ENCODE measurements at places on chromosomes 2 and 18.

- DNase-seq, result no peak
Observed at GRCh38 chr2:136534811-136535210, 230.5 kb upstream of the THSD7B start.

GRCh38 chr2:24024996-24025663 is 15.2 kb downstream of the MFSD2B start:
- DNase-seq, result no peak

DNA sequence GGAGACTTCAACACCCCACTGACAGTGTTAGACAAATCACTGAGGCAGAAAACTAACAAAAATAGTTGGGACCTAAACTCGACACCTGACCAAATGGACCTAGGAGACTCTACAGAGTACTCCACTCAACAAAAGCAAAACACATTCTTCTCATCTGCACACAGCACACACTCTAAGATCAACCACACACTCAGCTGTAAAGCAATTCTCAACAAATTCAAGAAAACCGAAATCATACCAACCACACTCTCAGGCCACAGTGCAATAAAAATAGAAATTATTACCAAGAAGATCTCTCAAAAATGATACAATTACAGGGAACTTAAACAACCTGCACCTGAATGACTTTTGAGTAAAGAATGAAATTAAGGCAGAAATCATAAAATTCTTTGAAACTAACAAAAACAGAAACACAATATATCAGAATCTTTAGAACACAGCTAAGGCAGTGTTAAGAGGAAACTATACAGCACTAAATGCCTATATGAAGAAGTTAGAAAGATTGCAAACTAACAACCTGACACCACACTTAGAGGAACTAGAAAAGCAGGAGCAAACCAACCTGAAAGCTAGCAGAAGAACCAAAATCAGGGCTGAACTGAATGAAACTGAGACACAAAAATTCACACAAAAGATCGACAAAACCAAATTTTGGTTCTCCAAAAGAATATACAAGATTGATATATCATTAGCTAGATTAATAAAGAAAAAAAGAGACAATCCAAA is 46.3 kb downstream of the RTTN start:
- no peak for DNase-seq

DNA sequence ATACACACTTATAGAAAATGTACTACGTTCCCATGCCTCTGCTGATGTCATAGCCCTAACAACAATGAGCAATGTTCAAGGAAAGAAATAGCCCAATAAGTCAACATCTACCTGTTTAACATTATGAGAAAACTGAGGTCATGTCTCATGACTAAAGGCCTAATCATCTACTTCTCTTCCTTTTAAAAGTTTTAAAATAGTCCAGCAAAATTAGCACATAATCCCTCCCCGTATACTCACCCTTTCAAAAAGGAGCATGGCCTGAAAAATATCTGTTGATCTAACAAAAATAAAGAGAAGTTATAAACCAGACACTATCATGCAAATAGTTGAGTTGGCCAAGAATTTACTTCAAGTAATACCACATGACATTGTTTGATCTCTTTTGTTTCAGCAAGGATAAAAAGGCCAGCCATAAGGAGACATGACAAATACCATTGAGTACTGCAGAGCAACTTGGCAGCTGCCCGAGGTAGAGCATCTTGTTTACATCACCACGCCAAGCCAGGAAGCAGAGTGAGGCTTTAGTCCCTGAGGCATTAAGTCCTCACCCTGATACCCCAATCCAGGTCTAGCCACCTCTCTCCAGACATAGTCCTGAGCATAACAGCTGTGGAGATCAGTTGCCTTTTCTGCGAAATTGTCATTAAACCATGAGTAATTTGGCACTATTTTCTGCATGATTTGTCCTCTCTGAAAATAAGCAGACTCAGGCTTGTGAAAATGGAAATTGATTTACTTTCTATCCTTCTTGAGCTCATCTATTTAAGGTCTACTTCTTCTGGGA is 137.4 kb upstream of the ETAA1 start:
- peak; percentile 49 for DNase-seq

- DNase-seq, result no peak
Observed at GRCh38 chr2:111219734-111220505, 99.2 kb downstream of the BCL2L11 start.

DNA sequence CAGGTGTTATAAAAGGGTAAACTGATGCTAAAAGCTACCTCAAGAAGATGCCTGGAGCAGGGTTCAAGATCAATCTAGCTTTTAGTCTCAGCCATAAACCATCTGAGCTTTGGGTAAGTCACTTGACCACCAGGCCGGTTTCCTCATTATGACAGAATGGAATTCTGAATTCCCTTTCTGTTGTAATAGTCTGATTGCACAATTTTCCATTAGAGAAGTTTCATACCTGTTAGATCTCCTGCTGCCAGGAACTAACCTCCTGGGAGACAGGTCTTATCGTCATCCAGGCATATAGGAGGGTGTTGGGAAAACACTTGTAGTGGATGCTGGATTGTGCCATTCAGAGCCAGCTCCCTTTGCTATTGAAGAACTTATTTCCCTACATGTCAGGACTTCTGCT is 272.5 kb downstream of the TDRD15 start:
- no peak for DNase-seq

DNA sequence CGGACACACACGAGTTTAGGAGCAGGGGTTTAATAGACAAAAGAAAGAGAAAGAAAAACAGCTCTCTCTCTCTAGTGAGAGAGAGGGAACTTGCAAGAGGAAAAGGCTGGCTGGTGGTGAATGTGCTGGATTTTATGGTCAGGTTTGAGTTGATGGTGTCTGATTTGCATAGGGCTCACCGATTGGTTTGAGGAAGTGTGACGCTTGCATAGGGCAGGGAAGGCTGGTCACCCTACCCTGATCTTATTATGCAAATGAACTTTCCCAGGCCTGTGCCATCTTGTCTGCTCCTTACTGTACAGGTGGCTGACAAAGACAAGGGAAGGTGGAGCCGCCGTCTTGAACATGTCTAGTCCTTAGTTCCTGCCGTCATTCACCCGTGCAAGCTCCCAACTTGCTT is 408.9 kb downstream of the RIT2 start:
- no peak for DNase-seq

- no peak for DNase-seq
Observed at GRCh38 chr18:28972333-28972907, 795.5 kb upstream of the CDH2 start.

GRCh38 chr2:144986691-144987090 is 466.8 kb upstream of the ZEB2 start:
- no peak for DNase-seq

DNA sequence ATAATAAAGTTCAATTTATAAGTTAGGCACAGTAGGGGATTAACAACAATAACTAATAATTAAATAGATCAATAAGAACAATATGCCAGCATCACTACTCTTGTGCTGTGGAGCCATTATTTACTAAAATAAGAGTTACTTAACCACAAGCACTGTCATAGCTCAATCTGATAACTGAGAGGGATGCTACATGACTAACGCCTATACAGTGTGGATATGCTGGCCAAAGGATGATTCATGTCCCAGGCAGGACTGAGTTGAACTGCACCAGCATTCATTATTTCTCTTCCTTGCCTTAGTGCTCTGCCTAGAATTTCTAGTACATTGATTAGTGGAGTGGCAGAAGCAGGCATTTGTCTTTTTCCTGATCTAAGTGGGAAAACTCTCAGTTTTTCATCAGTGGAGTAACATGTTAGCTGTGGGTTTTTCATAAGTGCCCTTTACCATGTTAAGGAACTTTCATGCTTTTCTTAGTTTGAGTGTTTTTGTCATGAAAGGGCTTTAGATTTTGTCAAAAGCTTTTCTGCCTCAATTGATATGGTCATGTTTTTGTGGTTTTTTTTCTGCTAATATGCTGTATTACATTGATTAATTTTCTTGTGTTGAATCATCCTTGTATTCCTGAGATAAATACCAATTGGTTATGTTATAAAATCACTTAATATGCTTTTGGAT is 21.7 kb downstream of the KIAA1328 start:
- DNase-seq, result no peak

DNA sequence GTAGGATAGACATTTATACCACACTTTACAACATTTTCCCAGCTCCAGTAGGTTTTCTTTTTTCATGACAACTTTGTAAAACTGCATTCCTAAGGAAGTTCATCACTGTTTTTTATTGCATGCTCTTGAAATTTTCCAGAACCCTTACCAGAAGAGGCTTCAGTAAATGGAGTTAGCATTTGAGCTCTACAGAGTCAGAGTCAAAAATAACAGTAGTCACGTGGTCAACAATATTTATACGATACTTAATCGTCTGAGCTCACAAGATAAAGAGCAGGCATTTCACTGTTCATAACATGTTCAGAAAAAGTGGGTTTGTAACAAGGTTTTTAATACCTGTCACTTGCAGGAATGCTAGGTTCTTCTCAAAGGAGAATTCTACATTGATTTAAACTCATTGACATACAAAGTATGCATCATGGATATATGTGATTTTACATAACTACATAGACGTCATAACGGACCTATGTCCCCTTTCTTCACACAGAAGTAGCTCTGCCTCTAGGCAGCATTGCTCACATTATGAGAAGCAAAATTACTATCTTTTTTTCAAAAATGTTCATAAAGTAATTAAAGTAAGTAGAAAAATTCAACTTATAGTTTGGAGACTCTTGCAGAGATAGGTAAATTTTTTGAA is 187.0 kb upstream of the COL3A1 start:
- no peak for DNase-seq

GRCh38 chr2:112494828-112495227 is 12.9 kb downstream of the TTL start:
- DNase-seq, result peak; percentile 62

DNA sequence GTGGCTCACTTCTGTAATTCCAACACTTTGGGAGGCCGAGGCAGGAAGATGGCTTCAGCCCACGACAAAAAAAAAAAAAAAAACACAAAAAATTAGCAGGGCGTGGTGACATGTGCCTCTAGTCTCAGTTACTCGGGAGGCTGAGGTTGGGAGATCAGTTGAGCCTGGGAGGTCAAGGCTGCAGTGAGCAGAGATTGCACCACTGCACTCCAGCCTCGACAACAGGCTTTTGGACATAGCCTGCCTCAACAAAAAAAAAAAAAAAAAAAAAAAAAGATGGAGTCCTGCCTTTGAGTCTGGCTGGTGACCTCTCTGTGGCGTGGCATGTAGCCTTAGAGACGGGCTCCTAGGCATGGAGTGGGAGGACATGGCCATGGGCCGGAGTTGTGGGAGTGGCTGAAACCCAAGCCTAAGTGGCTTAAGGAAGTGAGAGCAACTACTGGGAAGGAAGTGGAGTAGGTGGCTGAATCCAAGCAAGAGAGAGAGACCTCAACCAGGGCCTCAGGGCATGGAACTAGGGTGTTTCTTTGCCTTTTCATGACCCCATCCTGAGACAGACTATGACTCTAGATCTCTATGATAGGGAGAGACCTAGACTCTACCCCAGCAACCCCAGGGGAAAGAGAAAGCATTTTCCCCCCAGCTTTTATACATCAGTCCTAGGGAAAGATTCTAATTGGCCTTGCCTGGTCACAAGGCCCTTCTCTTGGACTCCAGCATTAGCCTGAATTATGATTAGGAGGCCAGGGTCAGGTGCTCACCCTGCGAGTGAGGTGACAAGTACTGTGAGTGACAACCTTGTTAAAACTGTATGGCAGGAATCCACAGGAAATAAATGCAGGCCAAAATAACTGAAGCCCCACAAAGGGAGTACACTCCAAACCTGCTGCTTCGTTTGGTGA is 34.2 kb downstream of the NPAS2 start:
- DNase-seq, result no peak

DNA sequence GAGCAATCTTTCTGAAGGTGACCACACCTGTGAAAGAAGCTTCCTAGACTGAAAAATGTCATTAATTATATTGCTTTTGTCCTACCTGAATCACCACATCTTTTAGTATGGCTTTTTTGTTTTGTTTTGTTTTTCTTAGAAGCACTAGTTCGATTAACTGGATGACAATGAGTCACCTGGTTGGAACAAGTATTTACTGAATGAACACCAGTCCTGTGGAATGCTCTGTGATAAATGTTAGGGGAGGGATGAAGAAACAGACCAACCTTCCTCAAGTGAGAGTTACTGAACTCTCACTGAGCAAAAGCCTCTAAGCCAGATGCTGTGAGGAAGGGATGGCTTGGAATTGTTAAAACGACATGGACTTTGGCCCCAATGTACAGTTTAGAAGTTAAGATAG is 26.8 kb upstream of the DCC start:
- DNase-seq, result no peak

DNA sequence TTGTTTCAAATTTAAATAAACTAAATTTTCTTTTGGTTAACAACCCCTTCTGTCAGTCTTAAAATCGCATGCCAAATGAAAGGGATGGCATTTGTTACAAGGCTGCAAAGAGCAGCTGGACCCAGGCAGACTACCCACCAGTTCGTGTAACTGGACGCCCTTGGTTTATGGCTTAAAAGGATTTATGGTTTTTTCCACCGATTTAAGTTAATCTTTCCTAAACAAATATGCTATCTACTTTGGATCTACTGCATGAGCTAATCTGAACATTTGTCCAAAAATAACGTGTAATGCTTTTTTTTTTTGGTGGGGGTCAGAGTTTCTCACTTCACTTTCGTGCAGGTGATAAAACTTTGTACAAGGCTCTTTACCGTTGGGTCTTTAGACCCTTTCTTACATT is 62.9 kb downstream of the DIS3L2 start:
- DNase-seq, result no peak

DNA sequence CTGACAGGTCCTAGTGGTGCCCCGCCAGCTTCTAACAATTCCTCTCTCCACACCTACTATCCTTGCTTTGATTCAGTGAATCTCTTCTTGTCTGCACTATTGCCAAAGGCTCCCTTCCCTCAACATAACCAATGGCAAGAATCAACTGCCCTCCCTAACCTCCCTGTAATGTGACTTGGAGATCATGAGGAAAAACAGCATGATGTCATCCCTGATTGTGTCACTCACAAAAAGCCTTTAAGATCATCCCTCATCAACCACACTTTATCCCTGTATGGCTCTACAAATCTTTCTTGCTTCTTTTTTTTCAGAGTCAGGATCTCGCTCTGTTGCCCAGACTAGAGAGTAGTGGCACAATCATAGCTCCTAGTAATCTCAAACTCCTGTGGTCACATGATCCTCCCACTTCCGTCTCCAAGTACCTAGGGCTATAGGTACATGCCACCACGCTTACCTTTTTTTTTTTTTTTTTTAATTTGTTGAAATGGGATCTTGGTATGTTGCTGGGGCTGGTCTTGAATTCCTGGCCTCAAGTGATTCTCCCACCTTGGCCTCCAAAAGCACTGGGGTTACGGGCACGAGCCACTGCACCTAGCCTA is 19.7 kb downstream of the SAP130 start:
- DNase-seq, result no peak

DNA sequence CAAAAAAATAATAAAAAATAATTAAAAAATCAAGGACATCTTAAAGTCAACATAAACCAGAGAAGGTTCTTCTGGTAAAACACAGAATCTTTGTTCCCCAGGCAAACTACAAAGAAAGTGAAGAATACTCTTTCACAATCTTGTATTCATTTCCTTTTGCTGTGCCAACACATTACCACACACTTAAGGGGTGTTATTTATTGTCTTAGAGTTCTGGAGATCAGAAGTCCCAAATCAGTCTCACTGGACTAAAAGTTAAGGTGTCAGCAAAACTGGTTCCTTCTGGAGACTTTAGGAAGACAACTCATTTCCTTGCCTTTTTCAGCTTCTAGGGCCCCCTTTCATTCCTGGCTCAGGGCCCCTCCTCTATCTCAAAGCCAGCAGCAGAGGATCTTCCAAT is 12.2 kb upstream of the CAB39 start:
- DNase-seq, result no peak
